NCI-H774 (cell line): ENCODE measurements at places on chromosomes 5 and 9.

DNA sequence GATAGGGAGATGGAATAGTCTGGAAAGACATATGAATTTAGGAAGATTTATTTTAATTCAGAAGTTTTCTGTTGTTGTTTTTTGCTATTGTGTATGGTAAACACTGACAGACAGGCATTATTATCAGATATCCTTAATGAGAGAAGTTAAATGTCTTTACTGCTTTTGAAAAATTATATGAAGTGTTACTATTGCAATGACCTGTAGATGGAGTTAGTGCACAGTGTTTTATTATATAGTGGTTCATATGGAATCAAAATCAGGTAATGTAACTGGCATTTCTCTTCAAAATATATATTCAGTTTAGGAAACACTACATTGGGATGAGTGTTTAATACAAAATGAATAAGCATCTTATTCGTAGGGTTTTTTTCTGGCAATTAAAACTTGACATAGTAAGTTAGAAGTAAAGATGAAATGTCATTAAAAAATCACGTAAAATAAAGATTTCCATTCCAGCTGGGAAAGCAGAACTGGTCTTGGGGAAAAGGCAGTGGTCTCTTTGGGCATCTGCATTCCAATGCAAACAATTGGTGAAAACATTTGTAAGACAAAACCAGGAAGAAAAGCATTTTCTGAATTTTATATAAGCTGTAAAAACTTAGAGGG is 3.9 kb downstream of the GABRA1 start:
- DNase-seq = no peak

DNA sequence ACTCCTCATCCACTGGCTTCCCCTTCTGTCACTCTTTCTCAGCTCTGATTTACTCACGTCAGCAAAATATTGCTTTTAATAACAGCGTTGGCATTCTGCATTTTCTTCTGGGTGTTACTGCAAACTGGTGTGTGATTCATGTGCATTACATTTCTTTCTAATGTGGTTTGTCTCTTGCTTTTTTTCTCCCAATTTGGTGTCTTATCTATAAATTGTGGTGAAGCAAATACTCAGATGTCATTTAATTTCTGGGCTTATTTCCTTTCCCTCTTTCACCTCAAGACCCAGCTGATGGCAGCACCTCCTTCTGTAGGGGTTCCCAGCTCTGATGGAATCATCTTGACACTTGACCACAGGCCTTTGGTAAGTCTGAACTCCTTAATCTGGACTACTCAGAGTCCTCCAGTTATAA is 180.7 kb upstream of the ZNF618 start:
- DNase-seq = no peak

DNA sequence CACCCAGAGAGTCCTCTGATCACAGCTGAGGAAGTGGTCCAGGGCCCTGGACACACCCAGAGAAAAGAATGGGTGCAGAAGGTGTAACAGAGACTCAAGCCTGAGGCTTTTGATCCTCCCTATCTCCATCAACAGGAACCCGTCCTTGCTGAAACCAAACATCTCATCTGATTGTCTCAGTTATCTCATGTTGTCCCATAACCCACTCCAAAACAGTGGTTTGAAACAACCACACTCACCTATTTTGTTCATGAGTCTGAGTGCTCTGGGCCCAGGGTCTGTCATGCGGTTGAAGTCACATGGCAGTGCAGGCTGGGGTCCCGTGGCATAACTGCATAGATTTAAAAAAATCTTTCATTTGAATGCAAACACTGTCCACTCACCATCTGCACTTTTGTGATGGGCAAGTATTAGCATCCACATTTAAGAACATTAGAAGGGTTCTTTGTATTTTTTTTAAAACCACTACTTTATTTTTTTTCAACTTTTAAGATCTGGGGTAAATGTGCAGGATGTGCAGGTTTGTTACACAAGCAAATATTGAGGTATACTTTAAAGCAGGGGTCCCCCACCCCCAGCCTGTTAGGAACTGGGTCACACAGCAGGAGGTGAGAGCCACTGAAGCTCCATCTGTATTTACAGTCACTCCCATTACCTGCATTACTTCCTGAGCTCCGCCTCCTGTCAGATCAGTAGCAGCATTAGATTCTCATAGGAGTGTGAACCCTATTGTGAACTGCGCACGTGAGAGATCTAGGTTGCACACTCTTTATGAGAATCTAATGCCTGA is 255.8 kb downstream of the ROR2 start:
- no peak for DNase-seq

- no peak for DNase-seq
These were observed 202.1 kb upstream of the SLC30A5 start for GRCh38 chr5:68891718-68892117.

- no peak for DNase-seq
These were observed 29.6 kb upstream of the ASS1 start for GRCh38 chr9:130414910-130415746.

- DNase-seq = no peak
These were observed 84.3 kb upstream of the PPP2R2B start for GRCh38 chr5:146962801-146963355.

DNA sequence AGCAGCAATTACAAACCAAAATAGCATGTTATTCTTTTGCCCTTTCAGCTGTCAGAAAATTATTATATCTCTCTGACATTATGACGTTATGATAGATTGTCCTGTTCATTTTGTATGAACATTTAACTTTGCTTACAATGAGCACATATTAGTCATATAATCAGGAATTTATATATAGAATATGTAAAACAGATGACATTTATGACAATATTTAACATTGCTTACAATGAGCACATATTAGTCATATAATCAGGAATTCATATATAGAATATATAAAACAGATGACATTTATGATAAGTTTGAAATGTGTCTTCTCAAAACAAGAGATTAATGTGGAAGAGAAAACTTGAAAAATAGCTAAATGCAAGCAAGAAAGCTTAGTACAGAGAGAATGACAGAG is 1180.2 kb downstream of the CDH12 start:
- DNase-seq = no peak

DNA sequence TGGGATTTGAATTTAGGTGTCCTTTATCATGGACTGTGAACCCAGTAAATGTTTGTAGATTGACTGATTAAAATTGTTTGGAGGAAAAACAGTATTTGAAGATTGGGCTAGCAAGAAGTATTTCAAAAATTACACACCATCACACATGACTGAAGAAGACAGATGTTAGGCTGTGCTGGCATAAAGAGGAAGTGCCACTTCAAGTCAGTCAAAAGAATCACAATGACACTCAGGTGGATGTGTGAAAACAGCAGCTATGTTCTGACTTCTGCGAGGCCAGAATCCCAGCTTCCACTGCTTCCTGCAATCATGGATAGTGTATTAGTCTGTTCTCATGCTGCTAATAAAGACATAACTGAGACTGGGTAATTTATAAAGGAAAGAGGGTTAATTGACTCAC is 393.3 kb downstream of the DMRT2 start:
- DNase-seq = no peak

GRCh38 chr5:9851458-9851857 is 221.3 kb upstream of the TAS2R1 start:
- DNase-seq = no peak

DNA sequence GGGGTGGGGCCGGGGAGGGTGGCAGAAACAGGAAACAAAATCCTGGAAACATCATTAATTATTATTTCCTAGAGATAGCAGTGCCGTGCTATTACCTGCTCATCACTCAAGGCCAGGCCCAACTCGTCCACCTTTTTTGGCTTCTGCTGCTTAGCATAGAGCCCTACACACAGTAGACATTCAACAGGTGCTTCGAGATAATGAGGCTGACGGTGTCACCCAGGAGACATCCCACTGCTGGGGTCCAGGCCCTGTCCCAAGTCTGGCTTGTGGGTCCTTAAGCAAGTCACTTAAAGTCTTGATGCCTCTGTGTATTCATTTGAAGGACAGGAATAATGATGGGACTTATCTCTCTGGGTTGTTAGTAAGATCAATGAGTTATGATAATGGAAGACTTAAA is 506.6 kb downstream of the BNC2 start:
- no peak for DNase-seq

GRCh38 chr9:86943201-86944113 is 3.8 kb downstream of the GAS1 start:
- peak; percentile 42 for DNase-seq

- DNase-seq = no peak
These were observed 58.5 kb upstream of the GNE start for GRCh38 chr9:36316611-36317317.
